CD4-positive, CD25-positive, alpha-beta regulatory T cell (primary cell): ENCODE measurements at places on chromosomes 5 and 9. TPM values are rescaled to one million over a fixed set of nuclear protein-coding genes. Genes with fewer than 3 reads are reported as not detected.

- no peak for DNase-seq
Observed at GRCh38 chr9:34370970-34371880, 5.5 kb downstream of the MYORG start.

DNA sequence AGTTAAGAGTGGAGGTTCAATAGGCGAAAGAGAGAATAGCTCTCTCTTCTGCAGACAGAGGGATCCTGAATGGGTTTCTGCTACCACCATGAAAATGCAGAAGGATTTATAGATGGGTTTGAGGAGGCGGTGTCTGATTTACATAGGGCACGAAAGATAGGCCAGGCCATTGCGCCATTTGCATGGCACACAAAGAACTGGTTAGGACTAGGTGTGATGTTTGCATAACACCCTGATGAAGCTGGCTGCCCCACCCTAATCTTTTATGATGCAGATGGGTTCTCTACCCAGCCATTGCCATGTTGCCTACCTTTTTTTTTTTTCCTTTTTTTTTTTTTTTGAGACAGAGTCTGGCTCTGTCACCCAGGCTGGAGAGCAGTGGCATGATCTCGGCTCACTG is 51.4 kb upstream of the PDZD2 start:
- DNase-seq: no peak

DNA sequence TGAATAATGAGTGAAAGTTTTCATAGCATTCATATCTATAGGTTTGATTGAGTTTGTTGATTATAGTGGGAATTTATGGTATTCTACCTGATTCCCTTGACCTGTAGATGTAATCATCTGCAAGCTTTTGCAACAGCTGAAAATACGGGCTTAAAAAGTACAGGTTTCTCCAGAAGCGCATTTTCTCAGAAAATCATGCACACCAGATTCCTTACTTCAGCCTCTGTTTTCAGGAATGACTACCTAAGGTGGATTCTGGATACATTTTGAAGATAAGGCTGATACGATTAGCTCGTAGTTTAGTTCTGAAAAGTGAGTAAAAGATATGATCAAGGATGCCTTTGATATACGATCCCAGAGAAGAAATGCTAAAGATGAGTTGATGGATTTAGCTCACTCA is 694.8 kb upstream of the CDH10 start:
- no peak for DNase-seq

DNA sequence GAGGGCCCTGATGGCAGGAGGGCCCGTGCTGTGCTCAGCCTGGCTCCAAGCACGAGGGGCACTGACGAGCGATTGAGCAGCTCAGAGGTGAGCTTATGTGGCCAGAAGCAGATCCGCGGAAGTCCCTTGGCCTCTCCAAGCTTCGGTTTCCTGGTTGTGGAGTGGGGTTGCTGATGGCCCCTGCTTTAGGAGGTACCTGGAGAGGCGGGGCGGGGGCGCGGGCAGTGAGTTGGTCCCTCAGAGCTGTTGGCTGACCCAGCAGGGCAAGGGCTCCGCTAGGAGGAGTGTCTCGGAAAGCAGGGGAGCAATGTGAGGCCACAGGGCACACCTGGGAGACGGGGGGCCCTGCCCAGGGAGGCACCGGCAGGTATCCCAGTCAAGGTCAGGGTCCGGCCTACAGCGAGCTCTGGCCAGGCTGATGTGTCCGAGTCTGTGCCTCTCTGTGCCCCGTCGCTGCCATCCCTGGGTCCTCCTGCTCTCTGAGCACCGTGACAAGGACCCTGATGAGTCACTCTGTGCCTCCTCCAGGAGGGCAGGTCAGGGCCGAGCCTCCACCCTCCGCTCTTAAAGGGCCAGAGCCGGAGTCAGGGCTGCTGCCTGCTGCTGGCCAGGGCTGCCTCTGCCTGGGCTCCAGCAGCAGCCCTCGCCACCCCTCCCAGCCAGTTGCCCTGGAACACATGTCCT is 14.8 kb downstream of the NCS1 start:
- DNase-seq: no peak

DNA sequence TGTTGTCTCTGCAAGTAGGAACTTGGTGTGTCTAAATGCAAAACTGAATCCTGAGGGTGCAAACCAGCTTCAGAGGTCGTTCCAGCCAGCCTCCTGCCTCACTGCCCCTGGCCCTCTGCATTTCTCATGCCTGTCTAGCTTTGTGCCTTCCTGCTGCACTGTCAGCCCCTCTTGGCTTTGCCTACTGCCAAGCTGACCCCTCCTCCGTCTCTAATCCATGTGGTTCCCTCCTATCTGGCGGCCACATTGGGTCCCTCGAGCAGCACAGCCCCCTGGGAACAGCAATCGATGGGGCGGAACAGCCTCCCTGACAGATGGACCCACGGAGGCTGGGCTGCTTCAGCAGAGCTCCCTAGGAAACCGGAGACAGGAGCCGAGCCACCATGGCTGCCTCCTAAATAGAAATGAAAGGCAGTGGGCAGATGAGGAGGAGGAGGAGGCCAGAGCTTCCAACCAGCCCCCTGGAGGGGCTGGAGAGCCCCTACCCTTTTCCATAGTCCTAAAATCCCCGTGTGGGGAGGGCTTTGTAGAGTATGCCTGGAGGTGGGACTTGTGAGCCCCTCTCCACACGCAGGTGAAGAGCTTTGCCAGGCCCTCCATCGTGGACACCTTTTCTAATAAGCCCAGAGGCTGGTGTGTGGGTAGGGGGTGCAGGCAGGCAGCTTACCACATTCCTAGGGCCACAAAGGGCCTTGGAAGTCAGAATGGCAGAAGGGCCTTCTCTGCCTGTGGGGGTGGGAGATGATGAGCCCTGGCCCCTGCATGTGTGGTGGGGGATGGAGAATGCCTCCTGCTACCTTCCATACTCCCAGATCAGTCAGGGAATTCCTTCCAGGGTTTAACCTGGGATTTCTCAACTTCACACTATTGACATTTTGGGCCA is 9.2 kb upstream of the CXXC5 start:
- no peak for DNase-seq

GRCh38 chr5:11496137-11496719 is 408.0 kb downstream of the CTNND2 start:
- no peak for DNase-seq

The AP3B1 gene
- total RNA-seq: 44.5 TPM

GRCh38 chr5:27928060-27928459 is 889.7 kb upstream of the CDH9 start:
- DNase-seq: no peak

DNA sequence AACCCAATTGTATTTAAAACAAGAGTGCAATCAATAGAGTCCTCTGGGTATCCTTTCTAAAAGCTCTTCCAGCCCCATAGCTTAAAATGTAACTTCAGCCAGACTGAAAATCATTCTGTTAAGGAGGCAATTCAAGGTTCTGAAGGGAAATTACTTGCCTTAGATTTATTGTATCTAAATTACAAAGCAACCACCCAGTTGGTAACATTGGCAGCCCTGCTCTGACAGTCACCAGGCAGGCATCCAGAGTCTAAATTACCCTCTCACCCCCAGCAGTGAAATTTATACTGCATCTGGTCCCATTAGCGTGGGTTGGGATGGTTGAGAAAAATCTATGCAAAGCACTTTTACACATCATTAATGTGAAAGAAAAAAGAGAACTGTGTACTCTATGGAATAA is 514.7 kb downstream of the MTRR start:
- DNase-seq: no peak

DNA sequence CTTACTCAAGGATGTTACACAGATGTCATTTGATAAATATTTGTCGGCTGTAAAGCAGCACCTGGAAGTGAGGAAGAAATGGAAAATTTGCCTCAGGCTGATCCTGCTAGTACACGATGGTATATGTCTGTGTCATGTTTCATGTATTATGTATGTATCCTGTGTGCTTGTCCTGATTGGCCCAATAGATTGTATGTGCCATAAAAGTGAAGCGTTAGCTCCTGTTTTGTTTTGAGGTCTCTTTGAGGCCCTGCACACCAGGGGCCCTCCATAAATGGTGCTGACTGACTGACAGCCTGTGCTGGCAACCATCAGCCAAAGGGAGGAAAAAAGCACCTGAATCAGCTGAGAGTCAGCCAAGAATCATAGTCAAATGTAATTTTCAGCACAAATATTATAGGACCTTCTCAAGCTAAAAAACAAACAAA is 11.8 kb upstream of the LNPEP start:
- no peak for DNase-seq

The SVEP1 gene
- 0.12 TPM for total RNA-seq

GRCh38 chr9:27505744-27506161 is 18.3 kb upstream of the IFNK start:
- DNase-seq: no peak

DNA sequence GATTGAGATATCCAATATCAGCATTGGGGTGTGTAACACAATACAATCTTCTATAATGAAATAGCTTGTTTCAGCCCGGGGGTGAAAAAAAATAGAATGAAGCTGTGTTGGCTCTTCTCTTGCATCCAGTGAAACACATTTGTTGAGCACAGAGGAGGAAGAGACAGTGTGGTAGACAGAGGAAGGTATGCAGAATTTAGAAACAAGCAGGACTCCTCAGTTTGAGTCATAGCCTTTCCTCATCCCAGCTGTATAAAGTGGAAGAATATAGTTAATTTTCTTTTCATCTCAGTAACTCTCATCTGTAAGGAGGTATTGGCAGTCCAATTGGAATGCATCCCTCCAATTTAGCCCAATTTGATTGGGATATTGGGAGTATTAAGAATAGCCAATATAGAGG is 302.2 kb upstream of the VLDLR start:
- DNase-seq: no peak

The C9 gene
- not detected for total RNA-seq

- DNase-seq: no peak
Observed at GRCh38 chr9:122226758-122227574, 1.8 kb downstream of the LHX6 start.

The MEF2C gene
- 1.6 TPM for total RNA-seq

- no peak for DNase-seq
Observed at GRCh38 chr5:14901462-14902051, 30.0 kb upstream of the ANKH start.

DNA sequence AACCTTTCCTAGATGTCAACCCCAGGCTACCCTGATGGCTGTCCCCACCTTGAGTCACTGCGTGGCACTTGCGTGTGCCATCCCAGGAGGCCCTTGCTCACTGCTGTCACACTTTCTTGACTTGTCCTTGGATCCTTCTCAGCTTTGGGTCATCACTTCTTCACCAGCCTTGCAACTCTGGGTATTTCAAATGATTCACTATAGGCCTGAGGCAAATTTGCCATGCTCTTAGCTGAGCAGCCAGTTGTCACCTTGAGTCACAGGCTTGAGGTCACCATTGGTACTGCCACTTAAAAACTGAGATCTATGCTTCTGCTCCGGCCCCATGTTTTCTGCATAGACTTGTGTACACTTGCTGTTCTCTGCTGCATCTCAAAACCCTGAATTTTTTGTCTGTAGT is 84.7 kb downstream of the BASP1 start:
- no peak for DNase-seq

The IL4 gene
- 2.1 TPM for total RNA-seq

The TMEM161B gene
- total RNA-seq: 30.1 TPM

DNA sequence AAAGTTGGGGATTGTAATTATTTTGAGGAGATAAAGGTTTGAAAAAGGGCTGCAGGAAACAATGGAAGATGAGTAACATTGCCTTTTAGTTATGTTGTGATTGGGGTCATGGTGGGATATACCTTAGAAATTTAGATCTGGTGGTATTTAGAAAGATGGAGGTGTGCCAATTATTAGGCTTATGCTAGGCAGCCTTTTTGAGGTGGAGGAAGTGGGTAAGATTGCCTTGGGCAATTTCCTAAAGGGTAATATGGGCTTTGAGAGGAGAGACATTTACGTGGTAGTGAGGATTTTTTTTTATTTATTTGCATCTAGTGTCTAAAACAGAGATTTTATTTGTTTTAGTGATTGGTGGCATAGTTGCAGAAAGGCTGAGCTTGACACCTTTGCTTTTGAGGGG is 10.5 kb downstream of the HSPA4 start:
- DNase-seq: no peak

The SHC3 gene
- not detected for total RNA-seq

DNA sequence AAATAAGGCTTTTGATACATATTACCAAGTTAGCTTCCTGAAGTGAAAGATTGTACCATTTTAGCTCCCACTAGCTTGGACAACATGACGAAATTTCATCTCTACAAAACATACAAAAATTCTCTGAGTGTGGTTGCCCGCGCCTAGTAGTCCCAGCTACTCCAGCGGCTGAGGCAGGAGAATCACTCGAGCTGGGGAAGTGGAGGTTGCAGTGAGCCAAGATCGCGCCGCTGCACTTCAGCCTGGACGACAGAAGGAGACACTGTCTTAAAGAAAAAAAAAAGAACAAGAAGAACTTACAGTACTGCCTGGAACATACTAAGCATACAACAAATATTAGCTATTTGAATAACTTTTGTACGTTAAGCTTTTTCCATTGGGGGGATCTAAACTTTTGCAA is 29.7 kb upstream of the NRG2 start:
- no peak for DNase-seq

DNA sequence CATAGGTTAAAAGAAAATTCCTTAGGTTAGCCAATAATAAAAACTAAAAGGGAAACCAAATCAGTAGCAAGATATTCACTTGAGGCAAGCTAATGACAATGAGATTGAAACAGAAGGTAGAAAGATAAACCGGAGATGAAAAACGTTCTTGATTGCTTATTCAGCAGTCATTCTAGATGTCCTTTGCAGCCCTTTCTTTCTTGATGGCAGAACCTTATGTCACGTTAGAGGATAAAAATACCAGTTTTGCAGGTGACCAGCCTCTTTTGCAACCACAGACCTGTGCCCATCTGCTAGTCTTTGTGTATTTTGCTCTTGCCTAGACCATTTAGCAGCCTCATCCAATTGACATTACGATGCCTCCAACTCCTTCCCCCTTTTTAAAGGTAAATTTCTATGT is 337.8 kb downstream of the DMAC1 start:
- DNase-seq: no peak

The TMEM252 gene
- not detected for total RNA-seq

DNA sequence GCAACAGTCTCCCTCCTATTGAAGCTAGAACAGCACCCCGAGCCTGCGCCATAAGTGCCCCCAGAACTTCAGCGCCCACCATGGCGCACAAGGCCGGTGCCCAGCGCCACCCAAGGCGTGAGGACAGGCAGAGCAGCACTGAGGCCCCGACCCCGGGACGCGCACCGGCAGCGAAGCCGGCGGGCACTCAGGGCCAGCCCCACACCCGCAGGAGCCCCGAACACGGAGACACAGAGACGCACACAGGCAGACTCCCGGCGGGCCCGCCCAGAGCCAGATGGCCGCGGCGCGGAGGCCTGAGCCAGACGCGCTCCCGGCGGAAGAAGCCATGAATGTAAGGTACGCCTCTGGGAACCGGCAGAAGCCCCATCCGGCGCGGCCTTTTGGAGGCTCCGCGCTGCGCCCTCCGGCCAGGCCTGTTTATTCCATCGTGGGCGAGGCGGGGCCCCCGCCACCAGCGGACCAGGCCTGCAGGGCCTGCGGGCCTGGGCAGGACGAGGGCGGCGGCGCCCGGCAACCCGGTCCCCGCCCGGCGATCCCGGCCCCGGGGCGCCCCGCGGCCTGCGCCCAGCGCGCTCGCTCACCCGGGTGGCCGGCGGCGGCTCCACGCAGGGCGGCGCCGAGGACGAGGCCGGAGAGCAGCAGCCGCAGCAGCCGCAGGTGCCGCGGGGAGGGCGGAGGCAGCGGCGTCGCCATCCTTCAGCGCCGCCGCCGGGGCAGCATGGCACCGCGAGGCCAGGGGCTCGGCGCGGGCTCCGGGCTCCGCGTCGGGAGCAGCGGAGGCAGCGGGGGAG is 486 bp downstream of the NPDC1 start:
- no peak for DNase-seq

GRCh38 chr5:42927730-42928129 is 112.4 kb downstream of the ANXA2R start:
- DNase-seq: no peak
